Stimulated activated CD4-positive, alpha-beta T cell treated with anti-CD3 and anti-CD28 coated beads, Interleukin-1b, Interleukin-23, amount 100 ng/mL, for 48 hours (primary cell): ENCODE measurements at places on chromosomes 16 and 17.

DNA sequence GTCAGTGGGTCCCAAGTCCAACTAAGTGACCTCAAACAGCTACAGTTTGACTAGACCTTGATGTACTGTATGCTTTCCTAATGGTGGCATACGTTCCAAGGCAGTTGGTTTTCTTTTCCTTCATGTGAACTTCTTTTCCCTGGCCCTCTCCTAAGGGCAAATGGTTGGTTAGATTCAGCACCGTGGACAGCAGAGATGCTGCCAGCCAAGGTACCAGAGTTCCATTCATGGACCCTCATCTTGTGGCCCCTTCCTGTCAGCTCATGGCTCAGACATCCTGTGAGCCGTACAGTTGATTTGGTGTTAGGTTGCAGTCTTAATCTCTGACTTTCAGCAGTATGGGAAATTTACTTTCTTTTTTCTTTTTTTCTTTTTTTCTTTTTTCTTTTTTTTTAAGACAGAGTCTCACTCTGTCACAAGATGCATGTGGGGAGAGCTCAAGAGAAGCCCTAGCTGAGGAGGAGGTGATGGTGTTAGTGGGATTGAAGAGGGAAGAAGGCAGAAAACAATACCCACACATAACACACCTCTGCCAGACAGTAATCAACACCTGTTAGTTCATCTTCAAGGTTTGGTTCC lies 122.4 kb downstream of the USP31 start:
- no peak for DNase-seq

DNA sequence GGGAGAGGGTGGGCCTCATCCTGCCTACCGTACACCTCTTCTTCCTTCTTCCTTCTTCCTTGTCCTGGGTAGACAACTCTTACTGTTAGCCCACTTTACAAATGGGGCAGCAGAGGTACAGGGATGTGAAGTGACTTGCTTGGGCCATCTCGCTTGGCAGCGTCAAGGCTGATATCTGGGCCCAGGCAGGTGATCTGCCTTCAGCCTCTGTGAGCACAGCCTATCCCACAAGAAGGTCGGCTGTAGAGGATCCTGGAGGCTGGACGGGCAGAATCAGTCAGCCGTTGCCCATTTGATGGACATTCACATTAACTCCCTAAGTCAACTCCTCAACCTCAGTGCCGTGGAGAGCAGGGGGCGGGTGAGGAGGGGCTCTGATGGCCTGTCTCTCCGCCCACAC lies 317.3 kb downstream of the CPPED1 start:
- no peak for DNase-seq

DNA sequence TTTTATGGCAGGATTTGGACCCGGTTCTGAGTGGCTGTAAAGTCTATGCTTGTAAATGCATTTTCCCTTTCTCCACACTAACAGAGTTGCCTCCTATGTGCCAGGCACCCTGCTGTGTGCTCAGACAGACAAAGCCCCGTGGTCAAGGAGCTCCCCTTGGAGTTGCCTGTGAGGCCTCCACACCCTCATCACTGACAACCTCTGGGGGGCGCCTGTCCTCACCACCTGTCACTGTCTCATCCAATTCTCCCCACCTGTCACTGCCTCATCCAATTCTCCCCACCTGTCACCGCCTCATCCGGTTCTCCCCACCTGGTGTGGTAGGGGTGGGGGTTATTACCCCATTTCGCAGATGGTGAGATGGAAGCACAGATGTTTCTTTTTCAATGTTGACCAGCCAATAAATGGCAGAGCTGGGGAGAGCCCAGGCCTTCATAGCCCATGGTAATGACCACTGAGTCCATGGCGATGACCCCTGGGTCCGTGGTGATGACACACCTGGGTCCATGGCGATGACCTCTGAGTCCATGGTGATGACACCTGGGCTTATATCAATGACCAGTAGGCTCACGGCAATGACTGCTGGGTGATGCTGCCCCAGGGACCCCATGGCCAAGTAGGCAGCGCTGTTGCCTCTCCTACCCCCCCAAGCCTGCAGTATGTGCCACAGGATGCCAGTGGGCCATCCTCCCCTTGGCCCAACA lies 150.1 kb downstream of the IRF8 start:
- no peak for DNase-seq

- DNase-seq = no peak
Observed at GRCh38 chr17:27342059-27342458, 48.1 kb downstream of the WSB1 start.

DNA sequence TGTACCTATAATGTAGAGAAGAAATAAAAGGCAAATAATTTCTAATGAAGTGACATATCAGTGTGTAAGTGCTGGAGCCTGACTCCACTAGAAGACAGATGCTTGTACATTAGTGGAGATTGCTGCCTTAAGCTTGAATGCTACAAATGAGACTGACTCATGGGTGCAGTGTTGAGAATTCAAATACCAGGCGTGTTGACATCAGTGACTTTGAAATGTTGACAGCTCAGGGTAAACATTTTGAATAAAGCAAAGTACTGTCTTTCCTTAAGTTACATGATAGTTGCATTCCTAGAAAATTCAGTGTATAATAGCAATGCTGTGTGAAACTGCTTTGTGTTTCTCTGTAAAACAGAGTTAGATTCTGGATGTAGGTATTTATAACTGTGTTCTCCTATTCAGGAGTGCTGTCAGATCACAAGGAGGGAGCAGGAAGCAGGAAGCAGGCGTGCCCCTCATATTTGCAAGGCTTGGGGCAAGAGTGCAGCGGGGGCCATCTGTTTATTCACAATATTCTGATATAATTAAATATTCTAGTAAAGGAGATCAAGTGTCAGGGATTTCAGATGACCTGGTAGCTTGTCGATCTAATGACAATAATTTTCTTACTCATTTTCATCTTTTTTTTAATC lies 119.0 kb downstream of the SPECC1 start:
- DNase-seq = no peak

GRCh38 chr16:85959686-85960085 lies 60.7 kb downstream of the IRF8 start:
- DNase-seq = no peak
